MG63 (cell line): ENCODE measurements at places on chromosomes 1 and 21. TPM values are rescaled to one million over a fixed set of nuclear protein-coding genes. Genes with fewer than 3 reads are reported as not detected.
A peak's percentile ranks its signal among the peaks of the same experiment; 100 is the strongest.

GUCA2B gene
- not detected in 2 replicates for total RNA-seq

DNA sequence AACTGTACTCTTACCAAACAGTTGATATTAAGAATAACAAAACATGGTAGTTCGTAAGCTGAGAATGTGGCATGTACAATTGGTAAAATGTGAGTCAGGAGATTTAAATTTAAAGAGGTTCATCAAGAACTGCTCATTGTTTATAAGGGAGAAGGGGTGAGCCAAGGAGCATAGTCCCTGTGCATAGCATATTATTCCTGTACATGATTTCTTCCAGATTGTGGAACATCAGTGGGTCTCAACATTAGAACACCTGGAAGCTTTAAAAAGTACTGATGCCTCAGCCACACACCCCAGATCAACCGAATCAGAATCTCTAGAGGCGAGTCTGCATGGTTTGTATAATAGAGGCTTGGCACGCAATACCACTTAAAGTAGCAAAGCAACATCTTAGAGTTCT is 56.1 kb downstream of the KCTD3 start:
- DNase-seq: no peak

- no peak for DNase-seq
Measured at GRCh38 chr1:185367218-185367617, 50.2 kb upstream of the IVNS1ABP start.

DNA sequence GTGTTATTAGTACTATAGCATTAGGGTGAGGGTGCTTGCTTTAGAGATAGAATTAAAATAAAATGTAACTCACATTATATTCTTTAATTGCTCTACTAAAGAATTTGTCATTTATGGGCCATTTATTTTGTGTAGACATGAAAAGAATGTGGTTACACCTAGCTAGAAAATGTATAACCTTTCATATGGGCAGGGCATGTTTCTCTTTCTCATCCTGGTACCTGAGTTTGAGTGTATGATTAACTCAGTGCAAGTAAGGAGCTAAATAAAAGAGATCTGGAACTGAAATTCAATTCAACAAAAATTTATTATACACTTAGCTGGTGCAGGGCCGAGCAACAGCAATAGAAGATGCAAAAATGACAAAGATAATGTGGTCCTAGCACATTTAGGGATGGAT is 47.4 kb downstream of the MAP3K7CL start:
- no peak for DNase-seq

- DNase-seq: no peak
Measured at GRCh38 chr1:46017876-46018503, 114.4 kb downstream of the PIK3R3 start.

- no peak for DNase-seq
Measured at GRCh38 chr1:24955161-24955560, 25.1 kb upstream of the RUNX3 start.

- no peak for DNase-seq
Measured at GRCh38 chr1:17200246-17200645, 4.7 kb upstream of the PADI1 start.

GRCh38 chr1:84365225-84366221 is 32.8 kb upstream of the DNASE2B start:
- DNase-seq: peak; percentile 72

DNA sequence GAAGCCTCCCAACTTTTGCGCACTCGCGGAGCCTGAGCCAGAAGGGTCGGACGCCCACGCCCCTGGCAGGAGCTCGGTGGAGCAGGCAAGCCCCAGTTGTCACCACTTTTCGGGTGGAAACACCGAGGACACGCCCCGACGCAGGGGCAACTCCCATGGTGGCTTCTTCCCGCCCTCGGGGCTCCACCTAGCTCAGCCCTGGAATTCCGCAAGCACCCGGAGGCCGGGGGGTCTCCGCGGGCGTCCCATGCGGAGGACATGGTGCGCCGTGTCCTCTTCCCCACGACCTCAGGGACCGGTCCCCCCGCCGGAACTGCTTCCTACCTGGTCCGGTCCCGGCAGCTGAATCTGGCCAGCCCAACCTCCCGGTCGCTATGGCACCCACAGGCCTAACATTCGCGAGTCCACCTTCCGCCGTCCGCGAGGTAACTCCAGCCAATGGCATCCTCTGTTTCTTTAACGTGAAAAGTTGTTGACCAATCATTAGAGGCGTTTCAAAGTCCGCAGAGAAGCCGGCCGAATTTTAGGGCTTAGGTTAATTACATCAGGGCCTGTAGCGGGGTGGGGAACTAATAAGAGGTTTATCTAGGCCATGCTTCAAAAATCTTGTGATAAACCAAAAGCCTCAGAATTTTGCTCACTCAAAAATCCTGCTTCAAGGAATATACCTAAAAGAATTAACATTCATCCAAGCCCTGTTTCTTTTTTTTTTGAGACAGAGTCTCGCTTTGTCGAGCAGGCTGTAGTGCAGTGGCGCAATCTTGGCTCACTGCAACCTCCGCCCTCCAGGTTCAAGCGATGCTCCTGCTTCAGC is at the start of gene STPG1:
Gene STPG1, minus strand, starts transcription at position 433 of the 814 bp plus-strand sequence. CDS start 12,394 bp downstream, outside the sequence.
- peak; percentile 80 for DNase-seq

- DNase-seq: no peak
Measured at GRCh38 chr1:221723018-221723847, 18.7 kb downstream of the DUSP10 start.

ACTA1 gene
- total RNA-seq: not detected in 2 replicates

GRCh38 chr1:30731109-30731805 is 7.9 kb upstream of the MATN1 start:
- DNase-seq: no peak

- no peak for DNase-seq
Measured at GRCh38 chr21:45910548-45911221, 70.9 kb upstream of the COL6A1 start.

DNA sequence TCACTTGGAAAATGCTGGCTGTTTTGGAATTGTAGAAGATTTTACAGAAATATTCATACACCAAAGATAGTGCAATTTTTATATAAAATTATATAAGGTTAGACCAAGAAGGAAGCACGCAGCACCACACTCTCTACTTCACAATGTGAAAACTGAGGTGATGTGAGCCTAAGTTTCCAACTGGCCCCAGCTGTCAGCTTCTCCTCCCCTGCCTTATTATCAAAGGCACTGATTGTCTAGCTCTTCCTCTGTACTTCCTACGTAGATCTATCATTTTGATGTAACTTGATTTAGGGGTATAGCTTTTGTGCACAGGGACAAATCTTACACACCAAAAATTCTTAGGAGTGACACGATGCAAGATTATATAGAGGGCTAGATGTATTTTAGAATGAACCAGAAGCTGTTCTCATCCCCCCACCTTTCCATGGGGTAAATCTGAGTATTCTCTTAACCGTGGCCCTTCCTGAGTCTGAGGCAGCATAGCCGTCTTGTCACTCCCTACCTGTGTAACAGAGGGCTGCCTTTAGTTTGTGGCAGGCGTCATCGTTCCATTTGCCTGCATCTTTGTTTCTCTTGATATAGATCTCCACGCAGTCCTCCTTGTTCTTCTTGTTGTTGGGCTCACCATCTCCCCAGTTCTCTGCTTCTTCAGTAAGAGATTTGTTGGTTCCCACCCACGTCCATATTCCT is 3.4 kb downstream of the SELL start:
- no peak for DNase-seq

VHLL gene
- total RNA-seq: not detected in 2 replicates

GRCh38 chr1:81113688-81114087 is 687.0 kb upstream of the ADGRL2 start:
- DNase-seq: no peak

ZNHIT6 gene
- total RNA-seq: 11.6 and 26.2 TPM in 2 replicates

DNA sequence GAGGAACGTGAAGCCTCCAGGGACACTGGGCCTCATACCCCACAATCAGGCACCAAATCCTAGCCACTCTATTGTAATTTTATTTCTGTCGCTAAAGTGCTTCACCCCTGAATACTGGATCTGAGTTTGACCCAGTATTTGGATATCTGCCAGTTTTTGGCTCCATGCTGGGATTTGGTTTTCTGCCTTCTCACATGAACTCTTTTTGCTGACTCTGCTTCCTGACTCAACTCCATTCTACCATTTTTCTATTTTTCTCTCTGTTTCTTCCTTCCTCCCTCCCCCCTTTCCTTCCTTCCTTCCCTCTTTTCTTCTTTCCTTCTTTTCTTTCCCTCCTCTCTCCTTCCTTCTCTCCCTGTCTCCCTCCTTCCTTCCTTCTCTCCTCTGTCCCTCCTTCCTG is 151.3 kb upstream of the GJB5 start:
- no peak for DNase-seq

DNA sequence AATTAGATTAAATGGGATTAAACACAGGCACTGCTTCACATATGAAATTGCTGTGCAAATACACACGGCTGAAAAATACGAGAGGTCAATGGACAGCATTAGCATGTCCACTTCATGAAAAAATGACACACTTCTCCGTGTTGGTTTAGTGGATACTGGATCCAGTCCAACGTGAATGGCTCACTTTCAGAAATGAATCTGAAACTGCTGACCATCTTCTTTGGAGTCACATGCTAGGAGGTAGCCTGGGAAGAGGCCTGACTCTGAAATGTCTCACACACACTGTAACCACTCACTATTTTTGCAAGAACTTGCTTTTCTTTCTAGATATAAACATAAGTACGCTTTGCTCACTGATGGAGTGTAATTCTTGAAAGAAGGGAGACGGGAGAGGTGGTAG is 127.3 kb downstream of the HLCS start:
- DNase-seq: no peak

FOXD2 gene
- 0.03 and 0.94 TPM in 2 replicates for total RNA-seq

DNA sequence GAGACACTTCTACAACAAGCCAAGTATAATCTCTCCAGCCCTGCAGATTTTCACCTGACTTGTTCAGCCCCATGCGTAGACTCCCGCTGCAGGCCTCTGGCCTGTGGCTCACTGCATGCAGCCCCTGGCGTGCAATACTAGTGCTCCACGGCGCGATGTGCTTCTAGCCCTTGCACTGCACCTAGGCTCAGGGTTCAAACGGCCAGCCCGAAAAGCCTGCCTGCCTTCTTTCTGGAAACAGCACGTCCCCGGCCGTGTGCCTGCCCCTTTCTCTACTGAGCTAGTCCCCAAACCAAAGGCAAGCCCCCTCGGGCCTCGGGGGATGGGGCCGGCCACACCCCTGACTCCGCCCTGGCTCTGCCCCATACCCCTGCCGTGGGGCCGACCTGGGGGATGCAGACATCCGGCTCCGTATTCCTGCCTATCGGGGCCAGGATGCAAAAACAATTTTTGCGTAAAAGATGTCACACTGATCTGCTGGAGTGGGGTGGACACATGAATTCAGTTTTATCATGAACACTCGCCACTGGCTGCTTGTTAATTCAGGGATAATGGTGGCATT is 26.3 kb upstream of the TRAPPC10 start:
- no peak for DNase-seq

ZC3H12A gene
- total RNA-seq: 2.2 and 3.8 TPM in 2 replicates

DNA sequence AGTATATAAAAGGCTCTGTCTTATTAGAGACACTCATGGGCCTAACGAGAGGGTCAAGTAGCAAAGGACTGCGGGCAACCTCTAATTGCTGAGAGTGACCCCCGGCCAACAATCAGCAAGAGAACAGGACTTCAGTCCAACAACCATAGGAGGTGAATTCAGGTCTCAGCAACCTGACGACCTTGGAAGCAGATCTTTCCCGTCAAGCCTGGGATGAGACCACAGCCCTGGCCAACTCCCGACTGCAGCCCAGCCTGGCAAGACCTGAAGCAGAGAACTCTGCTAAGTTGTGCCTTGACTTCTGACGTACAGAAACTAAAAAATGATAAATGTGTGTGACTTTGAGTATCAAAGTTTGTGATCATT is 5.7 kb downstream of the ECHDC2 start:
- DNase-seq: no peak

- peak; percentile 17 for DNase-seq
Measured at GRCh38 chr1:7526196-7526866, 244.8 kb upstream of the VAMP3 start.

CFAP298 gene
- total RNA-seq: 65.4 and 92.8 TPM in 2 replicates

RGL1 gene
- total RNA-seq: 4.1 and 4.9 TPM in 2 replicates

FCRL5 gene
- total RNA-seq: not detected in 2 replicates

DNA sequence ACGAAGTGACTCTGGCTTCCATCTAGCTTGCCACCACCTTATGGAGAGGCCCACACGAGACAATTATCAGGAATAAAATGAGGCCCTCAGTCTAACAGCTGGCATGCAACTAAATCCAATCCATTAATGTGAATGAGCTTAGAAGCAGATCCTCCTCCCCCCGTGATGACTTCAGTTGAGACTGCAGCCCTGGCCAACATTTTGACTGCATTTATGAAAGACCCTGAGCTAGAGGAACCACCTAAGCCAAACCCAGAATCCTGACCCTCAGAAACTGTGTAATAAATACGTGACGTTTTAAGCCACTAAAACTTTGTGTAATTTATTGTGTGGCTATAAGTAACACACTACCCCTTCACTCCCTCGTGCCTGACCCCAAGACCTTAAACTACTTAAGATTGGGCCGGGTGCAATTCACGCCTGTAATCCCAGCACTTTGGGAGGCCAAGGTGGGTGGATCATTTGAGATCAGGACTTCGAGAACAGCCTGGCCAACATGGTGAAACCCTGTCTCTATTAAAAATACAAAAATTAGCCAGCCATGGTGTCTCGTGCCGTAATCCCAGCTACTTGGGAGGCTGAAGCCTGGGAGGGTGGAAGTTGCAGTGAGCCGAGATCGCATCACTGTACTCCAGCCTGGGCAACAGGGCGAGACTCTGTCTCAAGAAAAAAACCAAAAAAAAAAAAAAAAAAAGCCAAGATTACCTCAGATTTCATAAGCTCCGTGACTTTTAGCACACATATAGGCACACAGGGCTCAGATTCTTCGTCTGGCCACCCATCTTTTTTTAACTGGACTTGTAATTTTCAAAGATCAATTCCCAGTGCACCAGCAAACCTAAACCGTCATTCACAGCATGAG is 72.5 kb downstream of the ENAH start:
- no peak for DNase-seq

DNA sequence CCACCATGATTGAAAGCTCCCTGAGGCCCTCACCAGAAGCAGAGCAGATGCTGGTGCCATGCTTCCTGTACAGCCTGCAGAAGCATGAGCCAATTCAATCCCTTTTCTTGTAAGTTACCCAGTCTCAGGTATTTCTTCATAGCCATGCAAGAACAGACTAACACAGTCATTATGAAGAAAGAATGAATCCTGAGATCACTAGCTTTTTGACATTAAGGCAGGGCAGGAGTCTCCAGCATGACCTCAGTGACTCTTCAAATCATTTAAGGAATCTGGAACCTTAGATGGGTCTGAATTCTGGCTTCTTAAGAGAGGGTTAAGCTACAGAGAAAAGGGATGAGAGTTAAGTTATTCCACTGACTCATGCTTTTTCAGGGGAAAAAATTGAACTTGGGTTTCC is 79.0 kb downstream of the PTPN14 start:
- DNase-seq: no peak

DNA sequence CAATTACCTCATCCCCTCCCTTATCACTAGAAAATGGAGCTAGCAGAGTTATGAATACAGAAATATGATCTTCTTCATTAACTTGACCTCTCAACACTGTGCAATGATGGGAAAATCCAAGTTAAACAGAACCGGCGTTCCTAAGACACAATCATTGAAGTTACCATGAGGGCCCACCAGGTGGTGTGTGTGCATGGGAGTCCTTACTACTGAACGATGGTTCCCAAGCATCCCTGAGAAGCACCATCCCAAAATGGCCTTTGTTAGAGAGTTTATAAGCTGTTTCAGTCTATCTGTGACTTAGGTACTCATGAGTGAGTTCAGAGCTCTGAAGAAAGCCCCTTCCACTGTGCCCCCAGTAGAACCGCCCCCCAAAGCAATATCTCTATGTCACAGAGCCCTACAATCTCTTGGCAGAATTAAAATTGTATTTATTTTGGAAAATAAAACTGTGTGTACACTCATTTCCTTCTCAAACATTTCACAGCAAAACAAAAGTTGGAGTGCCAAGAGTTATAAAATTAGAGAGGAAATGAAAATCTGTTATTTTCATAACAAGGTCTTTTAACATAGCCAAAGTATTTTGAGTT is 56.8 kb downstream of the PLD5 start:
- peak; percentile 49 for DNase-seq

GRCh38 chr1:31219489-31219888 is 20.2 kb downstream of the NKAIN1 start:
- no peak for DNase-seq
